ENCODE measurements at places on chromosomes 16 and 17.

DNA sequence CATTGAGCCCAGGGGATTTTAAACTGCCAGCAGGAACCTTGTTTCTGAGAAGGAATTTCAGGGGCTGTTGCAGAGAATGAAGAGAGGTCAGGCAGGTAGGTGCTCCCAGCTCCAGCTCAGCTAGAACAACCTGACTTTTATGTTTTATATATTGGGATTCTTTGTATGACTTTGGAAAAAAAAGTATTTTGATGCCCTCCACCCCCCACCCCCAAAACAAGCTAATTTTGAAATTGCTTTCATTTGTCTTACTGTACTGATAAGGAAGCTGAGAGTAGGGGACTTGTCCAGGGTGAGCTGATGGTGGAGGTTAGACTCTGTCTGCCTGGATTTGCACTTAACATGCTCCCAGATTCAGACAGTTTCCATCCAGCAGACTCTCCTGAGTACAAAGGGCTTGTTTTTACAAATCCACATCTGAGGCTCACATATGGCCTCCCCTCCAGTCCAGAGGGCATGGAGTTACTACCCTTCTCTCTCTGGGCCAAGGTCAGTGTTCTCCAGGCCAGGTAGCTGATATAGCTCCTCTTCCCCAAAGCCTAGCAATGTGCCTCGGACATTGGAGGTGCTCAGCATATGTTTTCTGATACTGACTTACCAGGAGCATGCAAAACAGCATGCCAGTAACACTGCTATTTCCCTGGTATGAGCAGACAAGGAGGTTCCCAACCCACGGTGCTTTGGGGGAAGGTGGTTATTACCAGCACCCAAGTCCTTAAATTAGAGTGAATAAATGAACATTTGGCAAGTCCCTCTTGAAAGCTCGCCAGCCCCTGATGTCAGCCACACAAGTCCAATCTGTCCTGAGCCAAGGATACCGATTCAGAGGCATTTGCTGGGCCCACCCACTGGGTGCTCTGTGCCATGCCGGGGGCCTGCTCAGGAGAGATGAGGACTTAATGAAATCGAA, 11.3 kb downstream of the STX1B start:
- DNase-seq, result no peak

DNA sequence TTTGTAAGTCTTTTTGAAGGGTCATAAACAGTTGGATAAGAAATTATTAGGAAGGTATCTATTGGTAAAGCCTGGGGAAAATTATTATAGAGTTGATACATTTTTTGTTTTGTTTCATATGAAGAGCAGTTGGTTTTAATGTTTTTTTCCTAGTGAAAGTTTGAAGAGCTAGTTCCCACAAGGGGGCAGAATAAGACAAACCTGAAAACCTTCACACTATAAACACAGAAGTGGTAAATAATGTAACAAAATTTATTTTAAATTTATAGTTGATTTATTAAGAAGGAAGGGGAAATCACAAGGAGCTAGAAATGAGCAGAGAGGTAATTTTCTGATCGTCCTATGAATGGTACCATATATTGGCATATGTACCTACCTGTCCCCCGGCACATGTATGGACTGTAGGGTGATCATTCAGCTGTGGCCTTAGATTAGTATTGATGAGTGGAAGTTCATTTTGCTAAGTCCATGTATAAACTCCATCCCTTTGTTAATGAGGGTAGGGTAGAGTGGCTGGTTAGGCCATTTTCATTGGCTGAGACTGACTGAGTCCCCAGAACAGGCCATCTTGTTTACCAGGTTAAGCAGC, 116.3 kb downstream of the TANC2 start:
- DNase-seq, result no peak

- peak; percentile 84 for DNase-seq
These were observed 2.3 kb upstream of the LHX1 start for GRCh38 chr17:36934692-36935630.

- DNase-seq, result no peak
These were observed 131.3 kb downstream of the CBLN1 start for GRCh38 chr16:49150341-49150740.

DNA sequence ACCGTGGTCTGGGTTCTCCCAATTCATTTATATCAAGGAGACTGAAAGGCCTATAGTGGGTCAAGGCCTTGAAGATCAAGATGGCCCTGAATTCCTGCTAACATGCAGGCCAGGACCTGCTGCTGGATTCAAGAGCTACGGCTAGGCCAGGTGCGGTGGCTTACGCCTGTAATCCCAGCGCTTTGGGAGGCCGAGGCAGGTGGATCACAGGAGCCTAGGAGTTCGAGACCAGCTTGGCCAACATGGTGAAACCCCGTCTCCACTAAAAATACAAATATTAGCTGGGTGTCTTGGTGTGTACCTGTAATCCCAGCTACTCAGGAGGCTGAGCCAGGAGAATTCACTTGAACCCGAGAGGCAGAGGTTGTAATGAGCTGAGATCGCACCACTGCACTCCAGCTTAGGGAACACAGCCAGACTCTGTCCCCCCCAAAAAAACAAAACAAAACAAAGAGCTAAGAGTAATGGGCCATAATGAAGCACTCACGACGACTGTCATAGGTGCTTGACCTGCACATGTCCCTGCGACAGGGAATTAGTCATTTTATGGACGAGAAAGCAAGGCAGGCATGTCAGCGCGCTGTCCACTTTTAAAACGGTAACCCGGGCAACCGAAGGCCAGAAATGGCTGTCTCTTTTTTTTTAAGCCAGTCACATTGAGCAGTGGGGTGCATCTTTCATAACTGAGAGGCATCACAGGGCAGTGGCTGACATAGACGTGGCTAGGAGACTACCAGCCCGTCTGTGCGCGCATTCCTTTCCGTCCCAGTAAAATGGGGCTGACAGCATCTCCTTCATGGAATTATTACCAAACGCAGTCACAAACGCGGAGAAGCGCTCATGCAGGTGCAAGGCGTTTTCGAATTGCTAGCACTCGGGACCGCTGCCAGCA, 1.0 kb upstream of the FBRS start:
- DNase-seq, result peak; percentile 57

- DNase-seq, result peak; percentile 53
These were observed 5.0 kb downstream of the TSPAN10 start for GRCh38 chr17:81641825-81642489.

- no peak for DNase-seq
These were observed 10.9 kb downstream of the COPS3 start for GRCh38 chr17:17269926-17270773.

- no peak for DNase-seq
These were observed at the start of gene NOXO1 for GRCh38 chr16:1981398-1981836. Gene NOXO1 (minus strand): TSS chr16:1981469. CDS start chr16:1981179, 290 bp downstream.

Data from ecto neural progenitor cell (in vitro differentiated cells).